ENCODE measurements at places on chromosomes 2 and 18.

- DNase-seq = no peak
These were observed 19.4 kb upstream of the ALPI start for GRCh38 chr2:232436381-232437194.

GRCh38 chr2:130231656-130232055, 33.4 kb upstream of the TUBA3E start:
- DNase-seq = no peak

- no peak for DNase-seq
These were observed 46.7 kb downstream of the SCN3A start for GRCh38 chr2:165157160-165157559.

DNA sequence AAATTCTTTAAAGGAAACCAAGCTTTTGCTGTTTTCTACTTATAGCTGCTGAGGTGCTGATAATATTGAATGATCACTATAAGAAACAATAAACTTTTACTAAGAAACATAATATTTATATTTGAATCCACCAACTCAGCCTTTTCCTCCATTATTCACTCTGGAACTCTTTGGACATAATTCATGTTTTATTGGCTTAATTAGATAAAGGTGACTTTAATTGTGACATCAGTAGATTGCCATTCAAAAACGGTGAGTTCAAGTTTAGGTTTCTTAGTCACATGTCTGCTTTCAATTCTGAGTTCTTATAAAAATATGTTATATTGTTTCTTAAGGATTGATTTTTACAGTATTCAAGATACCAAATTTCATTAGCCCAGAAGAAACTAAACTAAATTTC, 24.0 kb downstream of the CCDC85A start:
- DNase-seq = no peak

DNA sequence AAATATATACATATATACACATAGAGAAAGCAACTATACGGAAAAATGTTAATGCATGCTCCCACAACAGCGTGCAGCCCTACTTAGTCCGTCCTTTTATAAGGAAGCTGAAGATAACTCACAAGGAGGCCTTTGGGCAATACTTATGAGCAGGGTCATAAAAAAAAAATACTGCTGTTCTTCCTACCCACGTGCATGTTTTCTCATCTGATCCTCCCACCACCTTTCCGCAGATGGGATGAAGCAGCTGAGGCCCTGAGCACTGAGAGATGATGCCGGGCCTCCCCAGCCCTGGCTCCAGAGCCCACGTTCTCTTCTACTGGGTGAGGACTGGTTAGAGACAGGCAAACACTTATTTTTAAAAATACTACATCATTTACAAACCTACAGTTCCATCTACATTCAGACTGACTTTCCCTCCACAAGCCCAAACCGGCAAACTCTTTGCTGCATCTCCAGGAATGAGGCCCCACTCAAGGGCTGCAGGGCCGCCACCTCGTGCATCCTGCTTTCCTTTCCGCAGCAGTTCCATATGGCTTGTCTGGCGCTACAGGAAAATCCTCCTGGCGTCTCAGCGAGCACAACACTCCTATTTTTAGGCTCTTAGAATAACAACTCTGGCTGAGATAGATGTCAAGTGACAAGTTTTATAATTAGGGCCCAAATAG, 41.6 kb downstream of the TBC1D8 start:
- no peak for DNase-seq

GRCh38 chr2:60710707-60711106, 45.4 kb upstream of the PAPOLG start:
- no peak for DNase-seq

- no peak for DNase-seq
These were observed 47.5 kb downstream of the ZFP36L2 start for GRCh38 chr2:43178602-43179542.

- DNase-seq = no peak
These were observed 39.5 kb downstream of the PKDCC start for GRCh38 chr2:42087137-42087856.

GRCh38 chr2:37895140-37895539, 29.9 kb upstream of the RMDN2 start:
- DNase-seq = no peak

DNA sequence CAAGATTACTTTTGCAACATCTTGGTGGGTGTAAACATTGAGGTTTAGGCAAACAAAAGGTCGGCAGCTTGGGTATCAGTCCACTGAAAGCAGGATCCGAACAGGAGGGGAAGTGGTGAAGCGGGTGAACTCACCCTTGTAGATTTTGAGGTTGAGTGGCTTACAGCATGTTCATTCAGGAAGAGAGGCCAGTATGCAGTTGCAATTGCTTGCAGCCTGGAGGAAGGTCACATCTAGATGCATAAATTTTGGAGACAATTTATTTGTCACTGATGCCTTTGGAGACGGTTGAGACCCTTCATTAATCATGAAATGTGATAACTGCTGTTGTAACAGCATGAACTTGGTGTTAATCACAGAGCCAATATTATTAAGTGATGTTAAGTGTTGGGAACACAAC, 131.1 kb downstream of the LTBP1 start:
- no peak for DNase-seq

DNA sequence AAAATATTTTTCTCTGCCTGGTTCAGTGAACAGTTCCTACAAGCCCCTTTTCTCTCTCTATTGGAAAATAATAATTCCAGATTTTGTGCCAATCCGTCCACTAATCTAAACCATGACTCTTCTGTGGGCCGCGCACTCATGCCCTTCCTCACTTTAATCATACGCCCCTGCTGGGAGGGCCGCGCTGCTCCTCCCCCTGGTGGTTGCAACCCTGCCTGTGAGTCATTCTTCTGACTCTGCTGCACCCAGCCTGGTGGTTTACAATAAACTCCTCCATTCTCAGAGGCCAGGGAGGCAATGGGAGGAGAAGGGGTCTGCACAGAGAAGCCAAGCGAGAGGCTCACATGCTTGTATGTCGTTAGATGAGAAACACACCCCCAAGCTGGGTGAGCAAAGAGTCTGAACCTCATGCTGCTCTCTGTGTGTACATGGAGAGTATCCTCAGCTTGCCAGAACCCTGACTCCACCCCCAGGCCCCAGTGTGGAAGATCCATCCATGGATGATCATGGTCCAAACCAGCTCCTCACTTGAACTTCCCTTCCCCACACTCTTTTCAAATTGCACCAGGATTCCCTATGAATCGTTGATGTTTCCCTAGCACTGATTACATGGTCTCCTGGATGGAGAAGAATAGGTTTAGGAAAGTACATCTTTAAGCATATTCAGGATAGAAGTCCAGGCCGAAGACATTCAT, 228.9 kb downstream of the ANKRD30B start:
- no peak for DNase-seq

GRCh38 chr18:9845256-9845655, 40.5 kb upstream of the TXNDC2 start:
- no peak for DNase-seq

- no peak for DNase-seq
These were observed 22.4 kb upstream of the SSB start for GRCh38 chr2:169776252-169776761.

DNA sequence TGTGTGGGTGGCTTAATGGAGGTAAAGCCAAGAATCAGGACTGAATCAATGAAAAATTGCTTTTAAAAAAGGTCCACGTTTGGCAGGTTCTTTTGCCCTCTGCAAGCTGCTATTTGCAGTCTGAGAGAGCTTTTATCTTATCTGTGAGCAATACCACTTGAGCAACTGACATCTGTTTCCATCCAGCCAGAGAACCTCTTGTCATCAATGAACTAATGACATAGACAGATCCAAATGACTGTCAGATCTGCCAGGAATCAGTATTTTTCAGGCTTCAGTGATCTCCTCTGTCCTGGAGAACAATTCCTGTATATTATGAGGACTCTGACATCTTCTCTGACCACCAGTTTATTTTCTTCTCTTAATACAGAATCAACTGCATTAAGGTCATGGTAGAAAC, 608.1 kb downstream of the LRP1B start:
- DNase-seq = no peak

- no peak for DNase-seq
These were observed 31.9 kb upstream of the PNO1 start for GRCh38 chr2:68125821-68126220.

DNA sequence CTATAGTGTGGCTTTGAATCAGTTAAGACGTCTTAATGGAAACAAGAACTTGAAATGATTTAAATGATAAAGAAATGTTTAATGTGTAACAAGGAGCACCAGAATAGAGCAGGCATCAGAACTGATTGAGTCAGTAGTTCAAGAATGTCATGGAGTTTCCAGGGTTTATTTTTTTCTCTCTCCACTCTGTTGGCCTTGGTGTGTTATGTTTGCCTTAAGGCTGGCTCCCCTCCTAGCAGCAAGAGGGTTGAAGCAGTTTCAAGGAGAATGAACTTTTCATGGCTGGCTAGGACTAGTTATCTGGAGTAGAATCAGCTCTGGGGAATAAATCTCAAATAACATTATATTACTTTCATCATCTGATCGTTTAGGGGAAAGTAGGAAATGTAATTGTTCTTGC, 13.4 kb upstream of the GLS start:
- DNase-seq = no peak

- no peak for DNase-seq
These were observed 313.9 kb downstream of the EXOC6B start for GRCh38 chr2:72511906-72512305.

DNA sequence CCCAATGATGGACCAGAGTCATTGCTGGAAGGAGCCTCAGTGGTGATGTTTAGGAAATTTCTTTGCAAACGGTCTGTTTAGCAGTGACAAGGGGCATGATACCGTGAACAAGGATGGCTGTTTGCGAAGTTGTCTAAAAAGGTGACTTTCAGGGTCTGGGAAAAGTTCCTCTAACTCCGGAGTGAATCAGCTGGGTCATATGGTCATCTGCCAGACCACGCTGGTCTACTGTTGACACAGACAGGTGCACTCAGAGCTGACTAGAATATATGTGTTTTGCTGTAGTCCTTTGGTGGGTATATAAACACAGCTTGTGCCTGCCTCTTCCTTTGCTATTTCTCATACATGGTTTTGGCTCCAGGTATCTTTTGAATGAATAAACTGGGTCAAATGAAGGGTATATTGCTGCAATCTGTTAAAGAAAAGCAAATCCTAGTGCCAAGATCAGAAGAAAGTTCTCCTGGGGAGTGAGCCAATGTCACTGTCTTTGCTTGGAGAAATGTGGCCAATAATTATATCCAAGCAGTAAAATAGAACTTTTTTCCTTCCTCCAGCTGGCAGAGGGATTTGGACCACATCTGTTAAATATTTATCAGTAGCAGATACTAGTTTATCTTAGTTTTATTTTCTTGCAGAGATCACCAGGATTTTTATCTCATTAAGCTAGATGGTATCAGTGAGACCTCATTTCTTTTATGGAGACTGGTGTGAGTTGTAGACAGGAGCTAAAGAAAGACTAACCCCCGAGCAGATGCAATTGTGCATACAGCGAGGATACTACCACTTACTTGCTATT, 286.0 kb downstream of the TRIB2 start:
- no peak for DNase-seq

- no peak for DNase-seq
These were observed 98.0 kb upstream of the TTN start for GRCh38 chr2:178905261-178905660.

- no peak for DNase-seq
These were observed 87.4 kb upstream of the HK2 start for GRCh38 chr2:74746480-74746879.

DNA sequence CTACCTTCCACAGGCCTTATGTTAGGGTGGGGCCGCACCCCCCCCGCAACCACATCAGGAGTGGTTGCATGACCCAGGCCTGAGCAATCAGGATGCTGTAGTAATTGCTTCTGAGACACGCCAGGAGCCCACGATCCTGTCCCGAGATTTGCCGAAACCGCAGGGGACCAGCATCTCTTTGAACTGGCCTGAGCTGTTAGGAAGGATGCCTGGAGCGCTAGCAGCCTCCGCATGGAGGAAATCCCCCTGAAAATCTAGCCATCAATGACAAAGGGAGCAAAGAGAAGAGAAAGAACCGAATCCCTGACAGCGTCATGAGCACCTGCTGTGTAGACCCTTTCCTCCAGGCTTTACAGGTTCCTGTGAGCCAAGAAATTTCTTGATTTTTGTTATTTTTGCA, 8.7 kb upstream of the TEX44 start:
- no peak for DNase-seq

GRCh38 chr2:74653589-74653984, 460 bp upstream of the SEMA4F start:
- DNase-seq = no peak

- no peak for DNase-seq
These were observed 14.5 kb upstream of the ZBTB14 start for GRCh38 chr18:5309888-5310470.

GRCh38 chr2:159933727-159934049, 128.7 kb downstream of the PLA2R1 start:
- DNase-seq = no peak

DNA sequence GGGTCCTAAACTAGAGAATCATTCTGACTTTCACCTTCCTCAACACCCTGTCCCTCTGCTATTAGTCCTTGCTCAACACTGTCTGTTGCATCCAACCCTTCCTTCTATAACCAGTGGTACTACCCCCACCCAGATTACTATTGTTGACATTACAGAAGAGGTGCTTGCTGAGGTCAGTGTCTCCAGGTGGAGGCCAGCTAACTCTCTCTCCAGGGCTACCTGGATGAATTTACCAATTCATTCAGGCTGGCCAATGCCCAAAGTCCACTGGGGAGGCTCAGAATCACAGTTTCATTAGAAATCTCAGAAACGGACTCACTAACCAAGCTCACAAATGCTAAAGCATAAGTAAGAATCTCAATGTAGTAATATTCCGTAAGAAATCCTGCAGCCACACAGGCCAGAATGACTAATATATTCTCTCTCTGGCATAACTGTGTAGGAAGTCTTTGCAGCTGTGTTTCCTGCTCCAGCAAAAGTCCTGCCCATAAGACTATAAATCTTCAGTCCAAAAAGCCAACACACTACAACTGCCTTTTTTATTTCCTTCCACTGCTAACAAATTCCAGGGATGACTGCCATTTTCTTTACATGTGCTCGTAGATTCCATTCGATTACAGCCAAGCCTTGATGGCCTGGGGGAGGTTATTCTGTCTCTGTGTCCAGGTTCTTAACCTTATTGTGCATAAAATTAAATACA, 10.0 kb upstream of the TTR start:
- no peak for DNase-seq

- no peak for DNase-seq
These were observed 95.5 kb upstream of the XIRP2 start for GRCh38 chr2:166792808-166793207.

GRCh38 chr2:65268957-65269356, 41.3 kb downstream of the ACTR2 start:
- DNase-seq = no peak
